NCI-H1105 treated with DMSO at 0.1 percent for 48 hours (cell line): ENCODE measurements at places on chromosomes 6 and 20.

DNA sequence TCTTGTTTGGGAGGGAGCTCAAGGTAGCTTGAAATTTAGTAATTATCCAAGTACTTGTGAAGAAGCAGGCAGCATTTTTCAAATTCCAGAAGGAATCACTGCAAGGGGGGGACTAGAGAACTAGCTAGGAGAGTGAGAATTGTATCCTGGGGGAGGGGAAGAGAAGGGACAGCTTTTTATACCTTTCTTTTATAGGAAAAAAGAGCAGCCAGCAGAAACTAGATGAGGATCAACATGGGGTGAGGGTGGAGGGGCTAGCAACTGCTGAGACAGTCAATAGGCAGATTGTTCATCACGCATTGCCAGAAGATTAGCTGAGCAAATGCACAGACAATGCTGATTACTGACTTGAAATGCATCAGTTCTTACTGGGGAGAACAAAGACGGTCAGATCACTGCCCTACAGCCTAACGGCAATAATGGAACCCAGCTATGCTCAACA, 514.3 kb upstream of the CITED2 start:
- no peak for DNase-seq

GRCh38 chr6:26318459-26319404, 46.3 kb upstream of the BTN3A2 start:
- no peak for DNase-seq

GRCh38 chr6:74657931-74658330, 547.9 kb downstream of the COL12A1 start:
- DNase-seq = no peak

GRCh38 chr6:131924881-131925474, 26.2 kb downstream of the CCN2 start:
- DNase-seq = peak; percentile 53

DNA sequence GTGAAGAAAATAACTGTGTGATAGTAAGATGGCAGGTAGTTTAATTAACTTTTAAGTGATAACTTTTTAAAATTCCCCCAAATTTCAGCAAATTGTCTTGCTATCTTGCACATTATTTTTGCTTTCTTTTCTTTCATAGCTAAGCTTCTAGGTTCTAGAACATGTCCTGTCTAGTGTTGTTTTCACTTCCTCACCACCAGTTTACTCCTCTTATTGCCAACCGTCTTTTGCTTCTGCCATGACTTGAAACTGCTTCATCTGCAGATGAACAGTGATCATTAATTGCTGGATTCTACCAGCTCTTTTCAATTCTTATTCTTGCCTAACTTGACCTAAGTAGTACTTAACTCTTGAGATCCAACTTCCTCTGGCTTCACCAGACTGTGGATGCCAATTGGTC, 137.8 kb downstream of the CENPW start:
- no peak for DNase-seq
